ENCODE measurements at places on chromosomes 4 and X. TPM values are rescaled to one million over a fixed set of nuclear protein-coding genes. Genes with fewer than 3 reads are reported as not detected.

DNA sequence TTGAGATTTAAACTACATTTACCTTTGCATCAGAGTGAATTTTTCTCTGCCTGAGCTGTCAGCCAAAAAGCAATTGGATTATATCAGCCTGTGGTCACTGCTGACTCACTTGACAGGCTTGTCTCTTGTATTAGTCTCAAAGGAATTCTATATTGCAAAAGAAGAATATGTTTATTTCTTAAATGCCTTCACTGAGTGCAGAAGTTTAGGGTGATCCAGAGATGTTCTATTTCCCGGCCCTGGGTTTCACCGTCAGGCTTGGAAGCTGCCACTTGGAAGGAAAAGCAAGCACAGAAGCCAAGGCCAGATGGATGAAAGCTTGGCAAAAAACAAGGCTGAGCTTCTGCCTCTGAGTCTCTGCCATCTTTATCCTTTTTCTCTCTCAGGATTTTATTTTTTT lies 80.9 kb downstream of the FAM114A1 start:
- DNase-seq: no peak

DNA sequence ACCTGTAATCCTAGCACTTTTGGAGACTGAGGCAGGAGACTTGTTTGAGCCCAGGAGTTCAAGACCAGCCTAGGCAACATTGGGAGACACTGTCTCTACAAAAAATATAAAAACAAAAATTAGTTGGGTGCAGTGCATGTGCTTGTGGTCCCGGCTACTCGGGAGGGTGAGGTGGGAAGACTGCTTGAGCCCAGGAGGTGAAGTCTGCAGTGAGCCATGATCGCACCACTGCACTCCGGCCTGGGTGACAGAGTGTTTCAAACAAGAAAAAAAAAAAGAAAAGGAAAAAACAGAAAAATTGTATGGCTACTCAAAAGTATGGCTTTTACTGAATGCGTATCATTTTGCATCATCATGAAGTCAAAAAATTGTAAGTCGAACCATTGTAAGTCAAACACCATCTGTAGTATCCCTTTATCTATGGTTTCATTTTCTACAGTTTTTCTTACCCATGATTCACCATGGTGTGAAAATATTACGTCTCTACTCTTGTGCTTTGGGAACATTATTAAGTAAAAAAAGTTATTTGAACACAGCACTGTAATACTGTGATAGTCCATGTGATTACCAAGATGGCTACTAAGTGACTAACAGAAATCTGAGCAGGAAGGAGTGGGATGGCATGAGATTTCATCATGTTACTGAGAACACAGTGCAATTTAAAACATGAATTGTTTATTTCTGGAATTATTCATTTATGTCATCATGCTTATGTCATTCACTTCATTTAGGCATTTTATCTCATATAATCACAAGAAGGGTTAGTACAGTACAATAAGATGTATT lies 26.5 kb upstream of the MANBA start:
- no peak for DNase-seq

DNA sequence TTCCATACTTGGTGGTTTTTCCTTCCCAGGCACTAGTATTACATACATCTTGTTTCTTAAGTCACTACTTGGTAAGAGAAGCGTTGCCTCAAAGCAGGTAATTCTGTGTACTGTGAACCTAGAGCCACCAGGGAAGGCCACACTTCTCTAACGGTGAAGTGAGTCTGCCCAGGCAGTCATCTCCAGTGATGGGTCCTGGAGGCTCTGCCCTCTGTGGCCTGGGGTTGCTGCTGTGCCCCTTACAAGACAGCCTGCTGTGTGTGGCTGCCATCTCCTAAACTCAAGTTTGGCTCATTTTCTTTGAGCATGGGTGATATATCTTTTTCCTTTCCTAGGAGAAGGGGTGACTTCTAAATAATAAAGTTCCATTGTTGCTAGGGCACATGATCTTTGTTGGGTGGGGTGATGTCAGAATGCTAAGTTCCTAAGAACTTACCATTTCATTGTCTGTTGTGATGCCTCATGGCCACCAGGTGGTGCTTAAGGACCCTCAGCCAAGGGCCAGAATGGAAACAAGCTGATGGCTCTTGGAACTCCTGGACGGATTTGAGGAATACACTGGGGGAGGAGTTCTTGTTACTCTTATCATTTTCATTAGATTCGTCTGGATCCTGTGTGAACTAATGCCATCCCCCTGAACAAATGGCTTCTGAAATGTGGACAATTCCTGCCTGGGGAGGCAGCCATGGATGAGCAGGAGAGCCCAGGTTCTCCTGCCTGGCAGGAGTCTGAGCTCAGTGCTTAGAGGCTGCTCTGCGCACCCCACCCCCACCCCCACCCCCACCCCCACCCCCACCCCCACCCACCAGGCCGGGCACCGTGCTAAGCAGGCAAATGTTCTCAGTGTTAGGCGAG lies 41.1 kb upstream of the WDR1 start:
- no peak for DNase-seq

DNA sequence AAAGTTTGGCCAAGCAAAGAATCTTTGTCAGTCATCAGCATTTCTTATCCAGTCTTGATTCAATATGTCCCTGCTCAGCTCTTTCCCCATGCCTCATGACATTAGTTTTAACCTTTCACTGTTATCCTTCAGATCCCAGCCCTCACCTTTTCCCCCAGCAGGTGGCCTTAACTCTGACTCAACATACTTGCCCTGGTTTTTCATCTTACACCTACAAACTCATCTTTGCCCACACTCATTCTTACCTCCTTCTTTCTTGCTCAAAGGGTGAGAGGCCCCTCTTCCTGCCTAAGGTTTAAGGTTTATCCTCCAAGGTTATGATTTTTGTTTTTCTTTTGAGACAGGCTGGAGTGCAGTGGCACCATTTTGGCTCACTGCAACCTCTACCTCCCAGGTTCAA lies 10.6 kb upstream of the ANXA5 start:
- no peak for DNase-seq

DNA sequence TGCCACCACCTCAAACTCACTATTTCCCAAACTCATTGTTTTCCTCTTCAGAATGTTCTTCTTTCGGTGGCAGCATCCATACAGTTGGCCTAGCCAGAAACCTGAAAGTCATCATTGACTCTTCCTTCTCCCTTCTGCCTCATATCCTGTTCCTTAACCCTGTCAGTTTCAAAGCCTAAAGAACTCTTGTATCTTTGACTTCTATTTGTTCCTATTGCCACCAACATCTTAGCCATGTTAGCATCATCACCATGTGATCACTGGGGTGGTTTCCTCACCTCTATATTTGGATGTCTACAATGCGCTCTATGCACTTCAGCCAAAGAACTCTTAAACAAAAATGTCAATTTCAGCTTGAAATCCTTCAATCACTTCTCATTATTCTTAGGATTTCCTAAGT lies 29.0 kb downstream of the DDX60L start:
- no peak for DNase-seq

DNA sequence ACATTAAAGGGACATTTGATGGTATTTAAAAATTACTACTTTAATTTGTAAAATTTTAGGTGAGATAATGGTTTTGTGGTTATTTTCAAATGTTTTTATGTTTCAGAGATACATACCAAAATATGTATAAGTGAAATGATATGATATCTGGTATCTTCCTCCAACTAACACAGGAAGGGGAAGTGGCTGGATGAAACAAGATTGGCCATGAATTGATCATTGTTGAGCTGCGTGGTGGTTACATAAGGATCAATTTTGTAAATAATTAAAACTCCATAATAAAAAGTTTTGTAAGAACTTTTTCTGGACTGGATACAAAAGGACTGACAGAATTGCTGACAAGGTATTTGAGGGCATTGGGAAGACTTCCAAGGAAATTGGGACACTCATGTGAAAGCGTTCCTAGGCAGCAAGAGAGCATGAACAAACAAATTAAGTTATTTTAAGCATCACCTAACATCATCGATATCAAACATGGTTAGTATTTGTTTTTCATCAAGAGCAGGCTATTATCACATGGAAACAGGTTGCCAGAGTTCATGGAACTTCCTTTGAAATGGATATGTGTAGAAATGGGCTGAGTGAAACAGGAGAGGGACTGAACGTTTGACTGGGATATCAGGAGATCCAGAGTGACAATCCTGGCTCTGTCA lies 4.4 kb upstream of the PGM2 start:
- DNase-seq: no peak

- no peak for DNase-seq
Observed at GRCh38 chr4:8539661-8540060, 40.5 kb upstream of the GPR78 start.

GRCh38 chr4:111214371-111214770 lies 591.5 kb upstream of the PITX2 start:
- DNase-seq: no peak

DNA sequence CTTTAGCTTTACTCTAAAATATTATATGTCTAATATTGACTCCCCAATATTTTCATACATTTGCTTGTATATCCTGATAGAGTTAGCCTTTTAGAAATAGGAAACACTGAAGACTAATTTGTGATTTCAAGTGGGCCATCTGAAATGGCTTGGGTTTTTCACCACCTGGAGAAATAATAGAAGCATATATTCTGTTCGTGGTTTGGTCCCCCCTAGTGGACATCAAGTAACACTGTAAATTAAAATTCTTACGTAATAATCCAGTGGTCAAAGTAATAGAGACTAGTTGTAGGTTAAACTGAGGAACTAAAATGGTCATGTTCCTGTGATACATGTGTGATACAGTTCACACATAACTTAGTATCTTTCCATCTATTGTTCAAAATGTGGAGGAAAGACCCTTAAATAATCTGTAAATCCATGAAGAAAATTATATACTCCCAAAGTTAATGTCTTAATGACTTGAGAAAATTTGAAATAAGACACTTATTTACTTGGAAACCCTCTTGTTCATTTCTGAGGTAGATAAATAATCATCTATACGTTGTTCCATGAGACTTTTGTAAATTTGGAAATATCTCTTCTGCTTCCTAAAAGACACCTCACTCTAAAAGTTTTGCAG lies 79.8 kb upstream of the SMARCAD1 start:
- DNase-seq: no peak

GRCh38 chr4:21012851-21013331 lies 312.6 kb downstream of the PACRGL start:
- no peak for DNase-seq

DNA sequence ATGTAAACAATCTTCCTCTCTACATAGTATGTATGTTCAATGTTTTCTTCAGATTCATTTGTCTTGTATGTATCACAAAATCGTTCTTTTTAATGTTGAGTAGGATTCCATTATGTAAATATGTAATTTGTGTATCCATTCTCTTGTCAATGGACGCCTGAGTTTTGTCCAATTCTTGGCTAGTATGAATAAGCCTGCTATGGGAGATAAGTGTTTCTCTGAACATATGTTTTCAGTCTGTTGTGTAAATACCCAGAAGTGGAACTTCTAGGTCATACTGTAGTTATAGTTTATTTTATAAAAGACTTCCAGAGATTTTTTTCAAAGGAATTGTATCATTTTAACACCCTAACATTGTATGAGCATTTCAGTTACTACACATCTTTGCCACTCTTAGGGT lies 2.8 kb downstream of the SMIM31 start:
- DNase-seq: no peak

GRCh38 chr4:181046809-181047208 lies 1196.4 kb upstream of the TENM3 start:
- no peak for DNase-seq

SH2D1A gene
- polyA plus RNA-seq: 0.17 TPM

FRMD7 gene
- polyA plus RNA-seq: 1.9 TPM

NOX1 gene
- polyA plus RNA-seq: 1.2 TPM

USO1 gene
- polyA plus RNA-seq: 71.3 TPM

TEC gene
- 4.0 TPM for polyA plus RNA-seq

CORIN gene
- polyA plus RNA-seq: 4.5 TPM

SMIM31 gene
- 0.51 TPM for polyA plus RNA-seq

EIF1AX gene
- 102 TPM for polyA plus RNA-seq

HSFX2 gene
- 0.31 TPM for polyA plus RNA-seq
